ENCODE measurements at places on chromosomes 7 and 10.

DNA sequence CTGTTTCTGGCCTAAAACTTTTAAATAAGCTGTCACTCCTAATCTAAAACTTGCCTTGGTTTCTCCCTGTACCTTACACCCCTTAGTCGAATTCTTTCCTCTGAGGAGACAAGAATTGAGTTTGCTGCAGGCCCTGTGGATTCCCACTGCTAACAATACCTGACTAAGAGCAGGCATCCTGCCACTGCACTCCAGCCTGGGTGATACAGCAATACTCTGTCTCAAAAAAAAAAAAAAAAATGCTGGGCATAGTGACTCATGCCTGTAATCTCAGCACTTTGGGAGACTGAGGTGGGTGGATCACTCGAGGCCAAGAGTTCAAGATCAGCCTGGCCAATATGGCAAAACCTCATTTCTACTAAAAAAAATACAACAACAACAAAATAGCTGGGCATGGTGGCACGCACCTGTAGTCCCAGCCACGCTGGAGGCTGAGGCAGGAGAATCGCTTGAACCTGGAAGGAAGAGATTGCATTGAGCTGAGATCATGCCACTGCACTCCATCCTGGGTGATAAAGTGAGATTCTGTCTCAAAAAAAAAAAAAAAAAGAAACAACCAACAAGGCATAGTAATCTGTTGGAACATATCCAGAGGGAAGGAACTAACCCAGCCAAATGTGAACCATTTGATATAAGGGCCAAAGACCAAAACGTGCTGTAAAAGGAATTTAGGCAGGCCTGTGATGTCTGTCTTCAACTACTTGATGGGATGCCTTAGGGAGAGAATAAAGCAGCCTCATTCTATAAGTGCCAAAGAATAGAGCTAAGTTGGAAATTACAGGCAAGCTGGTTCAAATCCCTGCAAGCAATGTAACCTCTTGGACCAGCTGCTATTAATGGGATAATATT, 732.7 kb upstream of the AUTS2 start:
- DNase-seq, result no peak

DNA sequence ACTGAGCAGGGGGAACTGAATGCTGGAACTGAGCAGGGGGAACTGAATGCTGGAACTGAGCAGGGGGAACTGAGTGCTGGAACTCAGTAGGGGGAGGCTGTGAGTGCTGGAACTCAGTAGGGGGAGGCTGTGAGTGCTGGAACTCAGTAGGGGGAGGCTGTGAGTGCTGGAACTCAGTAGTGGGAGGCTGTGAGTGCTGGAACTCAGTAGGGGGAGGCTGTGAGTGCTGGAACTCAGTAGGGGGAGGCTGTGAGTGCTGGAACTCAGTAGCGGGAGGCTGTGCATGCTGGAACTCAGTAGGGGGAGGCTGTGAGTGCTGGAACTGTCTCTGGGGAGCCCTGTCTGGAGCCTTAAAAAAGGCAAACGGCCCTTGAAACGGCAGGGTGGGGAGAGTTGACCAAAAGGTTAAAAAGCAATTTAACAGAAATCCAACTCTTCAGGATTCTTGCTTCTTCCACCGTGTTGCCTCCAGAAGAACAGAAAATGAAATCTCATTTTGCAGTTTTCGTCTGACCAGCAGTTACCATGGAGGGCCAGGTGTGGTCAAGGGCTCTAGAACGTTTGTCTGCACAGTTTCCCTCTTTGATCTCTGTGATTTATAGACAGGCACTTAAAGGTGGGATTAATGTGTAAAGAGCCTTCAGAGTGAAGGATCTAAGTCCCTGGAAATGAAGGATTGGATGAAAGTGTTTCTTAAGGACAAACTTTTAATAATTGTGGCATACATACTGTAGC, 19.1 kb downstream of the DOCK1 start:
- DNase-seq, result no peak

GRCh38 chr10:76992467-76992866, 645.1 kb downstream of the KCNMA1 start:
- no peak for DNase-seq

- no peak for DNase-seq
Measured at GRCh38 chr7:119988401-119988800, 284.6 kb upstream of the KCND2 start.

DNA sequence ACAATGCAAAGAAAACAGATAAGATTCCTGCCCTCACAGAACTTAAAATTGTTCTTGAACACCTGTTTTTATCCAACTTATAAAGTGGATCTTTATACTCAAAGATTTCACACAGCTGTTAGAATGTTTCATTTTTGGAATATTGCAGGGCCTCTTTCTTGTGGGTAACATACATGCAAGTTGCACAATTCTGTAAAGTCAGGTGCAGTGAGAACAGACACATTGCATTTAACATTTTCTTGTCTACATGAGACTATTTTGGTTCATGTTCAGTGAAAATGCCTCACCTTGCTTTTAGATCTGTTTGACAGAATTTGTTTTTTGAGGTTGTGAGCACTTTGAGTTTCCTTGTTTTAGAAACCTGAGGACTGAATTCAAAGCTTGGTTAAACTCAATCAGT, 707.8 kb downstream of the SUGCT start:
- DNase-seq, result no peak

GRCh38 chr7:155338632-155339320, 41.1 kb downstream of the INSIG1 start:
- no peak for DNase-seq

DNA sequence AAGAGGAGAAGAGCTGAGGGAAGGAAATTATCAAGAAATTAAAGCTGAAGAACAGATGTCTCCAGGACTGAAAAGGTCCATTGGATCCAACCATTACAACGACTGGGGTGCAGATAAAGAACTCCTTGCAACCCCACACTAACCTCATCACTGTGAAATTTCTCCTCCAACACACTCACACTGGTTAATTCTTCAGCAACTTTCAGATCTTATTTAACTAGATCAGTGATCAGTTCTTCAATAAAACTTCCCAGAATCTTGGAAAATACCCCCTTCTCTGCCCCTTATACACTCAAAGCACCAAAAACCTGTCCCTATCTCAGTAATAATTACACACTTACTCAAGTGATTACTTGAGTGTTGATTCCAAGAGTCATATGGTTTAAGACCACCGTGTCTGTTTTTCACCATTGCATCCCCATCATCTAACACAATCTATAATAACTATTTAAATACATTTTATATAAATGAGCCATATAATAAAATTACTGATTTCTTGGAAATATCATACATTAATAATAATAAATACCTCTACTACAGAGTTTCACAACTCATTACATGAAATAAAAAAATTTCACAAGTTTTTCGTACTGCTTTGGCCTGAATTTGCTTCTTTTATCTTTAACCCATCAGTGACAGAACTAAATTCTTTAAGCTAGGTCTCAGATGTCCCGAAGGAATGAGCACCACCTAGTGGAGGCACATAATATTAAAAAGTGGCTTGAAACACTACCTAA, 123.7 kb downstream of the MPP7 start:
- no peak for DNase-seq

- DNase-seq, result no peak
Measured at GRCh38 chr10:70866424-70866823, 21.9 kb downstream of the PCBD1 start.

- no peak for DNase-seq
Measured at GRCh38 chr7:52569151-52569550, 466.3 kb upstream of the POM121L12 start.

GRCh38 chr7:137390076-137390475, 46.5 kb upstream of the PTN start:
- DNase-seq, result no peak

DNA sequence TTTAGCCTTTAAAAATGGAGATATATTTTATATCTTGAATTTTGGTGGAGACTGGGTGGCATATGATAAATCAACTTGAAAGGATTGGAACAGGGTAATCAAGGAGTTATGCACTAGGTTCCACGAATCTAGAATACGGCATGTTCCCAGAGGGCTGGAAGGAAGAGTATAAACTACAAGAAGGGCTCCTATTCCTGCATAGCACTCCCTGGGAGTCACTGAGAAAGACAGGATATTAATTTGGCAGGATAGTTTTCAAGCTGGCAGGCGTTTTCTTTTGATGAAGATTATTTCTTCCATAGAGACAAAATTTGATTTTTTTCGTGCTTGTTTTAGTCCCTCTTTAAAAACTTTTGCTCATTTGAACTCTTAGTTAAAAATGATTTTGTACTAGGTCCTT, 119.7 kb downstream of the VWC2 start:
- no peak for DNase-seq

DNA sequence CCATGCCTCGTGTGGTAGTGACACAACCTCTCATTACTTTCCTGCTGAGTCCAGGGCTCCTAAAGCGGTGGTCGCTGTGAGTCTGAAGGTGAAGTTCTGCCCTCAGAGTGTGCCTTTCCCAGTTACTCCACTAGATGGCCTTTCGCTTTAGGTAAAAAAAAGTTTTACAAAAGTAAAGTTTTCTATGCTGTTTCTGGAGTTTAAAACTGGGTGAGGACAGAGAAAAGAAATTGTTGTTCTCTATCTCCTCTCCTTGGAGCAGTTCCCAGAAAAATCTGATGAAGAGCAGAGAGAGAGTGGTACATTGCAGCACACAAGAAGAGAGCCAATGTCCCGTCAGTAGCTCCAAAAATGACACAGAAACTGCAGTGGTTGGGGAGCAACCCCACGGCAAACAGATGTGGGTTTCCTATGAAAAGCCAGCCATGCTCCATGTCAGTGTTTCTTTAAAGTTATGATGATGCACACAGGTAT, 257.1 kb downstream of the GLI3 start:
- no peak for DNase-seq

DNA sequence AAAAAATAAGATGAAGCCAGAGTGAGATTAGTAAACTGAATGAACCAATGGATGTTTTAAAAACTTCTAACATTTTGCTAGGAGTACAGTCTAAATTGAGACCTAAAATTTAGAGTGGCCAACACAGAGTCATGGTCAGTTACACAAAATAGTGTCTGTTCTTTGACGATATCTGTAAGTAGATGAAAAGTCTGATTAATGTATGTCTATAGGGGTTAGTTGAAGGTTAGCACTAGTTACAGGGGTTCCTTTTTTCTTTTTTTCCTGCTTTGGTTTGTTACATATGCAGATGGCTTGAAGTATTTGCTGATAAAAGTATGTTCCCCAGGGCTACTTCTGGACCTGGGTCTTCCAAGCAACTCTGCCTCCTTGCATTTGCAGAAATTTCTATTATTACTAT, 90.1 kb upstream of the MTPN start:
- DNase-seq, result no peak

- DNase-seq, result no peak
Measured at GRCh38 chr10:72082856-72083789, 5.2 kb downstream of the SPOCK2 start.

DNA sequence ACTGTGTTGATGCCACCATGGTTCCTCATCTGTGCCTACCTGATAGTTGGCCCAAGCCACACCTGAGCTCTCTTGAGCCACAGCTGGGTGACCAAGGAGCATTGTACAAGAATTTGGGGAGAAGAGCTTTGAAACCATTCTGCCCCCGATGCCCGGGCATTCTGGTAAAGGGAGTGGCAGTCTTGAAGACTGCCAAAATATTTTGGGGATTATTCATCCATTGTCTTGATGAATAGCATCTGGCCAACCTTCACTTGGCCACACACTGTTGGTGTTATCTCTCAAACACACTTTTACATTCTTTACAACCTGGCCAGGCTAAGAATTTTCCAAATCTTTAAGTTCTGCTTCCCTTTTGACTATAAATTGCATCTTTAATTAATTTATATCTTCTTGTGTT, 113.1 kb upstream of the PCBD1 start:
- no peak for DNase-seq

DNA sequence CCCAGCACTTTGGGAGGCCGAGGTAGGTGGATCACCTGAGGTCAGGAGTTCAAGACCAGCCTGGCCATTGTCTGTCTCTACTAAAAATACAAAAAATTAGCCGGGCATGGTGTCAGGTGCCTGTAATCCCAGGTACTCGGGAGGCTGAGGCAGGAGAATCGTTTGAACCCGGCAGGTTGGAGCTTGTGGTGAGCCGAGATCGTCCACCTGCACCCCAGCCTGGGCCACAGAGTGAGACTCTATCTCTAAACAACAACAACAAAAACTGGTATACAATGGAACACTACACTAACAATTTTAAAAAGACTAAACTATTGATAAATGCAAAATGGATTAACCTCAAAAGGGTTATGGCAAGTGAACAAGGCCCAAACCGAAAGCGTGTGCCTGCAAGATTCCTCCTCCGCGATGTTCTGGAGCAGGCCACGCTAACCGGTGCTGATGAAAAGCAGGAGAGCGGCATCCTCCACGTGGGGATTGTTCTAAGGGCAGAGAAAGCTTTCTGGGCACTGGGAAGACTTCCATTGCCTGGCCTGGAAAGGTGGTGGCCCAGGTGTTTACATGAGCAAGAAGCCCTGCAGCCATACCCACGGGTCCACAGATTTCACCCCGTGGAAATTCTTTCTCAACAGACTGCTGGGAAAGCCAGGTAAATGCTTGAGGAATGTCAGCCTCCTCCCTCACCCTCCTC, 53.8 kb downstream of the PDGFA start:
- DNase-seq, result no peak

DNA sequence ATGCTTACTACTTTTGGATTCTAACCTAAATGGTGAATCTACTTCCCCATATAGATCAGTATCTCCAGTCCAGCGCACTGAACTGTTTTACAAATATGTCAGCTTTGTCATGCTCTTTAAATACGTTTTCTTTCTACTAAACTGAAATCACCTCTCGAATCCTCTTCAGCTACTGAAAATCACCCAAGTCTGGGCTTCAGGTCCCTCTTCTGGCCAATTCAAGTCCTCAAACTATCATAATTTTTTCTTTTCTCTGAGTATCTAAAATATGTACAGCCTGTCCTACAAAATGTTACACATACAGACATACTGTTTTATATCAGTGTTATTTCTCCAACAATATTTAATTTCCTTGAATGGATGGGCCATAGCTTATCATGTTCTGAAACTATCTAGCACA, 84.2 kb downstream of the CACNA2D1 start:
- DNase-seq, result no peak

DNA sequence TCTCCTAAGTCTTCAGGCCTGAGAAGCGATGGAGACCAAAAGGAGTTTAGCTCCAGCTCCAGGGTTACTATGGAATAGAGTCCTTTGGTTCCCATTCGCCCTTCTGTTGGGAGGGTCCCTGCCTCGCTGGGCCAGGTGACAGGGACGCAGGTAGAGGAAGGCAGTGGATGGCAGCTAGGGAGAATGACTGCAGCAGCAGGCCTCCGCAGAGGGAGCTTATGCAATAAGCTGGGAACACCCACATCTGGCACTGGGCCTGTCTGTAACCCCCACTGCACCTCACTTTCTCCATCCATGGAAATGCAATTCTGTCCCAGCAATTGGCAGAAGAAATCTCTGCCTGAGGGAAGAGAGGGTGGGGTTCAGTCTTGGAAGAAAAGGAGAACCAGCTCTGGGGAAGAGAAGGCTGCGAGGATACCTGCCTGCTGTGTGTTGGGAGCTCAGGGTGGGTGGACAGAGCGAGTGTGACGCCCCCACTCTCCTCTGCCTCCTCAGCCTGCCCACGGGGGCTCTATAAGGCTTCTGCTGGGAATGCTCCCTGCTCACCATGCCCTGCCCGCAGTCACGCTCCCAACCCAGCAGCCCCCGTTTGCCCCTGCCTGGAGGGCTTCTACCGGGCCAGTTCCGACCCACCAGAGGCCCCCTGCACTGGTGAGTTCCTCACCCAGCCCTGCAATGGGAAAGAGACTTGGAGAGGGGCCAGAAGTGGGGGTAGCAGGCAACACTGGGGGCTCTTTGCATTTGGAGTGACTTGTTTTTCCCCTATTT, 10.3 kb downstream of the EPHB6 start:
- no peak for DNase-seq

Measured in NCI-H1436 treated with DMSO at 0.1 percent for 48 hours (cell line).